ENCODE measurements at places on chromosomes 5 and 9. TPM values are rescaled to one million over a fixed set of nuclear protein-coding genes. Genes with fewer than 3 reads are reported as not detected.

The ADRA1B gene
- not detected for total RNA-seq

The DMGDH gene
- not detected for total RNA-seq

The PALM2AKAP2 gene
- total RNA-seq, result not detected

The SMIM15 gene
- total RNA-seq, result 16.5 TPM

The MRPS2 gene
- 20.8 TPM for total RNA-seq

The OR1J2 gene
- total RNA-seq, result not detected

The SHISAL2B gene
- total RNA-seq, result not detected

The CDH12 gene
- not detected for total RNA-seq

All from CD4-positive, alpha-beta T cell (primary cell).